ENCODE measurements at places on chromosomes 12 and 14. TPM values are rescaled to one million over a fixed set of nuclear protein-coding genes. Genes with fewer than 3 reads are reported as not detected.

- DNase-seq, result no peak
These were observed 142.8 kb downstream of the FUT8 start for GRCh38 chr14:65555358-65555757.

- DNase-seq, result no peak
These were observed 1.5 kb downstream of the RDH5 start for GRCh38 chr12:55721601-55722213.

GRCh38 chr14:75702616-75703261 is 41.7 kb downstream of the TTLL5 start:
- no peak for DNase-seq

DNA sequence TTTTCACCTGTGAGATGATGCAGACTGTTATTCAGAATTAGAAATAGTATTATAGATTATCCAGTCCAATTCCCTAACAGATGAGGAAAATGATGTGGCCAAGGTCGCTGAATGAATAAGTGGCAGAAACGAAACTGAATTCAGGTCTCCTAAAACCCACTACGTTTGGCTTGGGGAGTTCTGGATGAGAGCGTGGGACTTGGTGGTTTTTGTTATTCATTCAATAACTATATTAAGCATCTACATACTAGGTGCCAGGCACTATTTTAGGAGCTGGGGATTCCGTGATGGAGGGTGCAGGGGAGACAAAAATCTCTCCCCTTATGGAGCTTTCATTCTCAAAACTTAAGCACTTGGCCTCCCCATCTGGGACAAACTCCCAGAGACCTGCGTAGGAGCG is 813 bp upstream of the CCDC184 start:
- no peak for DNase-seq

The AKAP6 gene
- 41.7 TPM for total RNA-seq

- DNase-seq, result no peak
These were observed 81.0 kb downstream of the PTPN21 start for GRCh38 chr14:88473791-88474190.

DNA sequence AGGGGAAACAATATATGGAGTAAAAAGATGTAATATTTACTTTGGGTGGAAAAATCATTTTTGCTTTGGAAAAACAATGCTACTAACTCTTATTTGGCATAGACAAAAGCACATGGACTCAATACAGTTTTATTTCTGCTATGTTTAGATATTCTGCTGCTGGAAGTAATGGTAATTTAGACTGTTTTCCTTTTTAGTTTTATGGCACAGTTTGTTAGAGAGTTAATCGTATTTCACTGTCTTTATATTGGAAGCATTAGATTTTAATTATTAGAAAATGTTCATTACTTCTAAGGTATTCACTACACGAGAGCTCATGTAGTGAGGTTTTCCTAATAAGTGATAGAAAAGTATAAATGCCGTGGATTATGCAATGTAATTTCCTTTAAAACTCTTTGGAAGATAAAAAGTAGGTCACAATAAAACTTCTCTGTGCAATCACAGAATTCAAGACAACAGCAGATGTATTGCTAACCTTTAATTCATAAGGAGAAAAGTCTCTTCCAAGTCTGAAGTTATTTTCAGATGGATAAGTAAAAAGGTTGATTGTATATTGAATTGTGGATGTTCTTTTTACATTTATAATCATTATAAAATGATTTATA is 851.8 kb downstream of the TMTC2 start:
- DNase-seq, result no peak

The DBX2 gene
- total RNA-seq, result not detected

GRCh38 chr14:76462330-76462729 is 86.4 kb downstream of the ESRRB start:
- no peak for DNase-seq

- no peak for DNase-seq
These were observed 22.3 kb upstream of the GNS start for GRCh38 chr12:64781280-64782190.

The NTF3 gene
- total RNA-seq, result 0.83 TPM

The TAS2R50 gene
- 2.5 TPM for total RNA-seq

- DNase-seq, result no peak
These were observed 324.2 kb downstream of the AEBP2 start for GRCh38 chr12:19763488-19763887.

The SERPINA9 gene
- total RNA-seq, result not detected

DNA sequence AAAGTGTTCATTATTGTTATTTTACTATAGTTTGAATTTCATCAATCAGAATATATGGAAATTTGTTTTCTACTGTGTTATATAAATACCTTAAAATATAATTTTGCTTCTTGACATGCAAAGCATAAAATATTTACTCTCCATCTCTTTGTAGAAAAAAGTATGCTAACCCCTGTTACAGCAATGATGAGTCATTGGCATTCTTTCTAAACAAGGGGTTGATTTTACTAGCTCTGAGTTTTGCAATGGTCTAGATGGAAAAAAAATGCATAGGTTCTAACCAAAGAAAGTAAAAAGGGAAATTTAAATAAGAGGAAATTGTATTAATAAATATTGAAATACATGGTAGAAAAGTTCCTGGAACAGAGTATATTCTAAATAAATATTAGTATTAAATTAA is 990.2 kb upstream of the ATXN7L3B start:
- DNase-seq, result no peak

The ALDH2 gene
- 126 TPM for total RNA-seq

DNA sequence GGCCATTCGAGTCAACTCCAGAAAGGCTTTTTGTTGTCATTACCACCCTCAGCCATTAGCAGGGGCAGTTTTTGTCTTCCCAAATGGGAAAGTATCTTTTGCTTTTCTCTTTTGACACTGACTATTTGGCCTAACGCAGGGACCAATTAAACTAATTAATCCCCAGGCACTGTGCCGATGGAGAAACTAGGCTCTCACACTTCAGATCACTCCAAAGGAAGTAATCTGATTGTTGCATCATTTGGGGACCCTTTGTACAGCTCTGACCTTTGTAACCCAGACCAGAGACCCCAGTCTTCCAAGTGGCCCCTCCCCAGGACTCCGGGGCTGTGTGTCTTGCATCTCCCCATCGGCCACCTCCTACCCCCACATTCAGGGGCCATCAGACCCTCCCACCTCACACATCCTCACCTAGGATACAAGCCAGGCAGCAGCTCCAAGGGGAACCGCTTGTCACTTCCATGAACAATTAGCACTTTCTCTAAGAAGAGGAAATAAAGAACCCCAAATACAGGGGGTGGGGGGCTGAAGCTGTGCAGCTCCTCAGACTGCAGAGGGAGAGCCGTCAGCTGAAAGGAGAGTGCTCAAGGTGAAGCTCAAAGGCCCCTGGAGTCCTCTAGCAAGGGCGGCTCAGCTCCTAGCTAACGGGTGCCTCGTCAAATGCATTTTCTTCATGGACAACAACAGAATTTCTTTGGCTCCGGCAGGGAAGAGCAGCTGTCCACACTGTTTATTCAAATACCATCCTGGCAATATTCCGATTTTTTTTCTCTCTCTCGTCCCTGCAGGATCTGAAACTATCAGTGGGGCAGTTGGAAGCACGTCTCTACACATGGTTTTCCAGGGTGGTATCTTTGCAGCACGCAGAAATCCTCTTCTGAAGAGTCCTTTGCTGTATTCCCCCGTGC is 64.3 kb upstream of the DIO3 start:
- peak; percentile 48 for DNase-seq

DNA sequence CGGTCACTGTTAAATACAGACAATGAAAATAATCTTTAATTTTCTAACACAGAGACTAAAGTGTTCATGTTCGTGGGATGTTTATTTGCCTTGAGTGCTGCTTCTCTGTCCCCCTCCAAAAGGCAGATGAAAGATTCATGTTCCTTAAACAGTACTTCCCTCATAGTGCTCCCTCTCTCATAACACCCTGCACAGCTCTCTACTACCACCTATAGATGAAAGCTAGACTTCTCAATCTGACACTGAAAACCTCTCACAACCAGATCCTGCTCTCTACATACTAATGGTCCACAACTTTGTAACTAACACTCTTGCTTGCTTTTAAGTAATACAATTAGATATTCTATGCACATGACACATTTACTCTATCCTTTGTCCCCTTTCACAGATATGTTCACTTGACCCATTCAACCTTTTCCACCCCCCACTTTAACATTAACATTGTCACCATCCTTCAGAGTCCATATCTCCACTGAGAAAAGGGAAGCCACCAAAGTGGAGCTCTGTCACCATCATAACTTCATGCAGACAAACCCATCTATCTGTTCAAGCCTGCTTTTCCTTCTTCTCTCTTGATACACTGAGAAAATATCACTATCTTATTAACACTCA is 266.4 kb upstream of the USP15 start:
- no peak for DNase-seq

The TCL1A gene
- not detected for total RNA-seq

The AMIGO2 gene
- 68.1 TPM for total RNA-seq

GRCh38 chr12:75825686-75826085 is 205.9 kb downstream of the PHLDA1 start:
- DNase-seq, result no peak

DNA sequence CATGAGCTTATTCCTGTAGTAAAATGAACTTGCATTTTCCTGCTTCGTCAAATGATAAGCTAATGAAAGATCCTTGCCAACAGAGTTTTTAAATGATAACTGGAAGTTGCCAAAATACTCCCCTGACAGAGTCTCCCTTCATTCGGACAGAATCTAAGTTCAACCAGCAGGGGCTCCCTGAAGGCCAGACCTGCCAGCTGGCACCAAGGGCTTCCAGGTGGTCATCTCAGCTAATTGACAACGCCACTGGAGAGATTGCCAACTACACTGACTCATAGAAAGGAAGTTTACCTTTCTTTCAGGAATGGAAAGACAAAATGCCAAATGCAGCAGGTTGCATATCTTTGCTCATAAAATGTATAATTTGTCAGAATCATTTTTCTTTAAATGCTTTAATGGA is 462.8 kb downstream of the GXYLT1 start:
- no peak for DNase-seq

DNA sequence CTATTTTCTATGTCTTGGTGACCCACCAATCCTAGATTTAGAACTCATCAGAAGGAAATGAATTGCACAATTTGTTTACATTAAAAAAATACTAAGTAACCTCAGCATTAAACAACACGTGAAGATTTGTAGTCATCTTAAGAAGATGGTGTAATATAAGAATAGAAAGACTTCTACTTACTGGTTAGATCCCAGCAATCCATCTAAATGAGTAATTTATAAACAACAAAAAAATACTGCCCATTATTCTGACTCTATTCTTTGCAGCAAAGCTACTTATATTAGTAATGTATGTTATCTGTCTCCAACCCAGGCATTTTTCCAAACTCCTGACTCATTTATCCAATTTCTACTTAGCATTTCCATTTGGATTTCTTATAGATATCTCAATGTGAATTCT is 67.8 kb downstream of the CD163L1 start:
- no peak for DNase-seq

- no peak for DNase-seq
These were observed 170.9 kb downstream of the PPM1H start for GRCh38 chr12:62763861-62764645.

The ANO2 gene
- 2.2 TPM for total RNA-seq

The ADAM21 gene
- not detected for total RNA-seq

GRCh38 chr14:87271331-87271730 is 721.7 kb downstream of the GALC start:
- DNase-seq, result no peak

The ZNF384 gene
- total RNA-seq, result 28.8 TPM

GRCh38 chr12:33006106-33006505 is 109.5 kb upstream of the PKP2 start:
- DNase-seq, result no peak

- DNase-seq, result peak; percentile 56
These were observed 10.4 kb downstream of the B4GALNT1 start for GRCh38 chr12:57622293-57623245.

DNA sequence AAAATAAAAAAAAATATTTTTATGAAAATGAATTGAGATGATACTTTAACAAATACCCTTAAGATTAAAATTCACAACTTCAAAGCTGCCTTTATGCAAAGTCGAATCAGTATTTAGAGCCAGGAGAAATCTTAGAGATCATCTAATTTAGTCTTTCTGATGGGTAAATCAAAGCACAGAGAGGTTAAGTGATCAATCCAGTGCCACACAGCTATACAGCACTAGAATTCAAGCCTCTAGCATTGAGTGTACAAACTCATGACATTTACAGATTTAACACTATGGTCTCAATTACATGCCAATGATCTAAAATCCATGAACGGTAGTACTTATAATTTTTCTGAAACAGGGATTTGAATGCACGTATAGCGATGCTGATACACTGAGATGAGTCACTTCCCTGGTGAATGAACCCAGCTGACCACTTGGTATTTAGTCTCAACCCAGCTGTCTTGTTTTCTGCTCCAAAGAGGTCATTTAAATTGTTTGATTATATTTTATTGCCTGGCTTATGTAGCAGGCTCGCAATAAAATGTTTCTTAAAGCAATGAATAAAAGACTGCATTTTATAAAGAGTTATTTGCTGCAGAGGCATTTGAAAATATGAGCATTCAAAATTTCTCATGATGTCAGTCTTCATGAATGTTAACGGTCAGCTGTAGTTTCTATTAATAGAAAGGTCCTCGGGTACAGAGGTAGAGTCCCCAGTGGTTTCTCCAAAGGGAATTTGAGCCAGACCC is 152.4 kb upstream of the PRICKLE1 start:
- no peak for DNase-seq

The CD9 gene
- 247 TPM for total RNA-seq

- DNase-seq, result no peak
These were observed 174.2 kb downstream of the PPM1H start for GRCh38 chr12:62760779-62761178.

The TXNRD1 gene
- total RNA-seq, result 138 TPM

- DNase-seq, result no peak
These were observed 401.1 kb upstream of the FOXG1 start for GRCh38 chr14:28365510-28365909.

All from sigmoid colon (tissue), 7 donors.